ENCODE measurements at places on chromosomes 7 and 10. TPM values are rescaled to one million over a fixed set of nuclear protein-coding genes. Genes with fewer than 3 reads are reported as not detected.

The KAZALD1 gene
- 8.1 TPM for total RNA-seq

The PPP1R9A gene
- not detected for total RNA-seq

The TLL2 gene
- under 0.01 TPM for total RNA-seq

- DNase-seq, result peak; percentile 57
These were observed 163.1 kb downstream of the PRKCQ start for GRCh38 chr10:6416892-6417512.

The KEL gene
- not detected for total RNA-seq

GRCh38 chr7:137964824-137965545, 36.9 kb downstream of the CREB3L2 start:
- no peak for DNase-seq

- no peak for DNase-seq
These were observed 14.4 kb downstream of the CAMK2G start for GRCh38 chr10:73859784-73860491.

DNA sequence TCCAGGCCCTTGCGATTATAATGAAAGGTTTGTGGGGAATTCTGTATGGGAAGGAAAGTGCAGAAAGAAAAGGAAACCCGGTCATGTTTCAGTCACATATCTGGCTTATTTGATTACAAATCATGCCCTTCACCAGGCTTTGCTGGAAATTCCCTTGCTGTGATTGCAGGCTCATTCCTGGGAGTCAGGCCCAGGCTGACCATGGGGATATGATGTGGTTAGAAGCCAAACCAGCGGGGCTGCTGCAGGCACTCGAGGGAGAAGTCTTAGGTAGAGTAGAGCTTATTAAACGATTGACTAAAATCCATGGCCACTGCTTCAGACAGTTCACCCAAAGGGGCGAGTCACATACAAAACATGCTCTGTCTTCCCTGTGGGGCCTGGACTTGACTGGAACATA, 16.2 kb downstream of the PKD1L1 start:
- peak; percentile 76 for DNase-seq

The PPP1R3A gene
- not detected for total RNA-seq

GRCh38 chr7:98647326-98647725, 30.2 kb downstream of the NPTX2 start:
- no peak for DNase-seq

The TMEM130 gene
- total RNA-seq, result 1.1 TPM

The PARD3 gene
- 37.5 TPM for total RNA-seq

DNA sequence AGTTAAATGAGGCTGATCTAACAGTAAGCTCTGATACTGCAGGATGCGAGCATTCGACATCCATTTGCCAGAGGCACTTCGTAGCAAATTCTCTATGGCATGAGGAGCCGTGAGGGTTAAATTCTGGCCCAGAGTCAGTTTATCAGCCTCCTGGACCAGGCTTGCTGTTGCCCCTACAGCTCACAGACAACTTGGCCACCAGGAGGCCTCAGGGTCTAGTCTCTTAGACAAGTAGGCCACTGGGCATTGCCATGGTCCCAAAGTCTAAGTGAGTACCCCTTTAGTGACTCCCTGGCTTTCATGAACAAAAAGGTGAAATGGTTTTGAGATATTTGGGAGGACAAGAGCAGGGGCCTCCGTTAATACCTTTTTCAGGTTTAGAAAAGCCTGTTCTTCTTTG, 178.0 kb upstream of the MBL2 start:
- no peak for DNase-seq

DNA sequence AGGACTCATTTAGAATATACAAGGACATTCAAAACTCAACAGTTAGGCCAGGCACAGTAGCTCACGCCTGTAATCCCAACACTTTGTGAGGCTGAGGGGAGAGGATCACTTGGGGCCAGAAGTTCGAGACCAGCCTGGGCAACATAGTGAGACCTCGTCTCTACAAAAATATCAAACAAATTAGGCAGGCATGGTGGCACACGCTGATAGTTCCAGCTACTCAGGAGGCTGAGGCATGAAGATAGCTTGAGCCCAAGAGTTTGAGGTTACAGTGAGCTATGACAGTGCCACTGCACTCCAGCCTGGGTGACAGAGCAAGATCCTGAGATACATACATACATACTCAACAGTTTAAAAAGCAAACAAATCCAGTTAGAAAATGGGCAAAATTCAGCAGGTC, 44.9 kb downstream of the GNA12 start:
- DNase-seq, result no peak

GRCh38 chr7:85078181-85078580, 108.7 kb downstream of the SEMA3D start:
- DNase-seq, result no peak

The PTN gene
- 61.7 TPM for total RNA-seq

GRCh38 chr7:51647931-51648351, 331.3 kb upstream of the COBL start:
- no peak for DNase-seq

GRCh38 chr10:44316187-44316921, 68.5 kb downstream of the CXCL12 start:
- no peak for DNase-seq

The CEP41 gene
- 11.1 TPM for total RNA-seq

The RPA3 gene
- 12.7 TPM for total RNA-seq

DNA sequence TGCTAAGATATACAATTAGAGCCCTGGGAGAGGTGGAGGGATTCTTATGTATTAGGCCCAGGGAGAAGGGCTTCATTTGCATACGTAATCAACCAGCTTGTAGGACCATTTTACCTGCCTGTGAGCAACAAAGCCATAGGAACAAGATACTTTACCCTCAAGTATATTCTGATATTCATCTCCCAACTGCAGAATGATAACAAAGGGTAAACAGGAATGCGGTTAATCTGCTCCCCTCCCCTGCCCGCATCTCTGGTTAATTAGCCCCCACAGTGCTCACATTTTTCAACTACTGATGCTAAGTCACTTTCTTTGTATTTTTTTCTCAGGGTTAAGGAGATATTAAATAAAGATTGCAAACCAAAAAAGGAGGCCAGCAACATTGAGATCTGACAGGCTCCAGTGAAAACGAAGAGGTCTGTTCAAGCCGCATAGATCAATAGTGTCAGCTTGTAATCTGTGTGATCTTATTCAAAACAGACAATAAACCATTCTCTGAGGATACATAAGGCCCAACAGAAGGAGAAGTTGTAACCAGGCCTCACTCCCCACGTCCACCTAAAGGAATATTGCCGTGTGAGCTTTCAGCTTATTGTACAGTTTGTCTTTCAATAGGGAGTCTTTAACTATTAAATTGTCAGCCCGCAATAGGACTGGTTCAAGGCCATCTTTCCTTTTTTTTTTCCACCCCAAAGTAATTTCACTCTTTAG, 203.4 kb downstream of the RAPGEF5 start:
- no peak for DNase-seq

DNA sequence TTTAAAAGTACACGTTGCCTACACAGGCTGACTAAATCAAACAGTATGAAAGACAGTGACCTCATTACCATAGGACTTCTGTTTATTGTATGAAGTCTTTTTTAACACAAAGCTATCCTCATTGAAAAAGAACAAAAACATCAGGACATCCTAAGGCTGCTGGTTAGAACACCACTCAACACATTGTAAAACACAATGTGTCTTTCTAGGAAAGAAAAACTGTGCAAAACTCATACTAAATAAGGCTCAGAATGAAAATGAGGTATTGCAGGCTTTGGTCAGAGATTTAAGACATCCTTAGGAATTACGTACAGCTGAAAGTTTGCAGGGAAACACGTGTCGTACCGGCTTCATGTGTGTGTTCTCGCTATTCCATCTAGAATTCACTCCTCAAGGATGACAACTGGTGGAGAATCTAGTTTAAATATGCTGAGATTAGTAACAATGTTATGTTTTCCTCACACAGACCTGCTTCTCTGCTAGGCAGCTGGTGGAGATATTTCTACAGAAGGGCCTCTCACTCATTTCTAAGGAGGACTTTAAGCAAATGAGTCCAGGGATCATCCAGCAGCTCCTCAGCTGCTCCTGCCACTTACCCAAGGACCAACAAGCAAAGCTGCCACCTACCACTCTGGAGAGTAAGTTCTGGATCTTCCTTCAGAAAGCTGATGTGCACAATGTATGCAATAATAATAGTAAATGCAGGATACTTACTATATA, 29.3 kb downstream of the SLC39A12 start:
- peak; percentile 68 for DNase-seq

The CYP17A1 gene
- total RNA-seq, result not detected

DNA sequence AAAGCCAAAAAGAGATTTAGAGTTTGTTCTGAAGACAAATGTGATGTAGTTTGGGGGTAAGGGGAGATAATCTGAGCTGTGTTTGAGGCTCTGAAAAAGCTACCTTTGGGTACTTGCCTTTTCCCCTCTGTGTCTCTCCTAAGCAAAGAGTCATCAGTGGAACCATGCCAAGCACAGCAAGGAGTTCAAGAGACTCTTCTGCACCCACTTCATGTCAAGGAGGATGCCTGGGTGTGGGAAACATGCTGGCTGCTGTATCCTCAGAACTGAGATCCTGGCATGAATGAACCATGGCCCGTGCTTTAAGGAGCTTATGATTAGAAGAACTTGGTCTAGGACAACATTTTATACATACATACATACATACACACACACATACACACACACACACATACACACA, 142.9 kb downstream of the NOC3L start:
- peak; percentile 69 for DNase-seq

DNA sequence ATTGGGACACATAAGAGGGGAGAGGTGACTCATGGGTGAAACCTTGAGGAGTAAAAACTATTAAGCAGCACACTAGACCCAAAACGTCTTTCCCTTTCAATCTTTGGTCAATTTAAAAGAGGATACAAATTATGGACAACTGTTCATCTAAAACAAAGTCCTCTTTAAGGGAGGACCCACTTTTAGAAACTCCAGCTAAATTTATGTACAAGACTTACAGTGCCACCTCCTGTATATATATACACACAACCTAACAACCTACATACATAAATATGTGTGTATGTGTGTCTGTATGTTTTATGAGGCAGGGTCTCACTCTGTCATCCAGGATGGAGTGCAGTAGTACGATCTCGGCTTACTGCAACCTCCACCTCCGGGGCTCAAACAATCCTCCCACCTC, 18.1 kb upstream of the ZC3HAV1 start:
- DNase-seq, result peak; percentile 48

DNA sequence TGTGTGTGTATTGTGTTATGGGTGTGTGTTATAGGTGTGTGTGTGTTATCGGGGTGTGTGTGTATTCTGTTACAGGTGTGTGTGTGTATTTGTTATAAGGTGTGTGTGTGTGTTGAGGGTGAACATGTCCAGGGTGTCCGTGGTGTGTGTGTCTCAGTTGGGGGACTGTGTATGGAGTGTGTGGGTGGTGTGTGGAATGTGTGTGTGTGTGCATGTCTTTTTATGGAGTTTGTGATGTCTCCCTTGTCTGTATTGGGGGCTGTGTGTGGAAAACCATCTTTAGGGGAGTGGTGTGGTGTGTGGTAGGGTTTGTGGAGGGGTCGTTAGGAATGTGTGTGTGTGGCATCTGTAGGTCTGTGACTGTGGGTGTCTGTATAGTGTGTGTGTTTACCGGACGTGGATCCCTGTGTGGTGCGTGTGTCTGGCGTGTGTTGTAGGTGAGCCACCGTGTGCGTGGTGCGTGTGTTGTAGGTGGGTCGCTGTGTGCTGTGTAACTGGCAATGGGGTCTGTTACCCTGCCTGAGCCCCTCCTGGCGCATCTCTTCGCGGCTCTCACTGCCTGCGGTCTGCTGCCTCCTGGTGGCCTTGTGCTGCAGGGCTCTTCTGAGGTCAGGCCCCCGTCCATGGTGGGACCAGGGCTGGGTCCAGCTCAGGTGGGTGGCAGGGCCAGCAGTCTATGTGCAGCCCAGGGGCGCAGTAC, 61.7 kb downstream of the PALD1 start:
- DNase-seq, result no peak

DNA sequence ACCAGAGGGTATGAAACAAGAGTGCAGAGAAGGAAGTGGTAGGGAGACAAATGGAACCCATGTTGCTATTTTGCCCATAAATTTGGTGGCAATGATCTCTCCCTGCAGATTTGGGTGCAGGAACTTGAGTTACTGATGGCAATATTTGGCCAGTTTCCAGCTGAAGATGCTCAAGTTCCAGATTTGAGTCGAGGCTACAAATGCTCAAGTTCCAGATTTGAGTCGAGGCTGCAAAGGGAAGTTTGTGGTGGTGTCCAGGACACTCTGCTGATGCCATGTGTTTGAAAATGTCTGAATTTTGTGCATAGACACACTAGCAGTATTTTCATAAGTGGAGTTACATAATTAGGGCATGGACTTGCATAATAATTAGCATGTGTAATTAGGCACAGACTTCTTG, 40.8 kb downstream of the TBXAS1 start:
- DNase-seq, result no peak

DNA sequence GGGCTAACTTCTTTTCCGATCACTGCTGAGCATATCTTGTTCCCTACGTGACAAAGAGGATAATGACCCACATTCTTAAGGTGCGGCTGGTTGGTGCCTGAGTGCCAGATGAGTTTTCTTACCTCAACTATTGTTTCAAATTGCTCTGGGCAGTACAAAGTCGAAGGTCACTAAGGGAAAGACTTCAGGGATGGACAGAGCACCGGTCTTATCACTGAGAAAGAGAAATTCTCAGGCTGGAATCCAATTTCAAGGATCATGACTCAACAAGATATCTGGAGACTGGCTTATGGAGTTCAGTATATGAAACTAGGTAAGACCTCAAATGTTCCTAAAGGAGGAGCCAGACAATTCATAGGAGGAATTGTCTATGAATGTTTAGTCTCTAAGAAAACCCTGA, 780.3 kb downstream of the SUGCT start:
- peak; percentile 65 for DNase-seq

The CCZ1 gene
- 28.7 TPM for total RNA-seq

The ZNF503 gene
- total RNA-seq, result 0.83 TPM

The STEAP1B gene
- 21.1 TPM for total RNA-seq

GRCh38 chr7:82549616-82550285, 106.2 kb upstream of the CACNA2D1 start:
- no peak for DNase-seq

DNA sequence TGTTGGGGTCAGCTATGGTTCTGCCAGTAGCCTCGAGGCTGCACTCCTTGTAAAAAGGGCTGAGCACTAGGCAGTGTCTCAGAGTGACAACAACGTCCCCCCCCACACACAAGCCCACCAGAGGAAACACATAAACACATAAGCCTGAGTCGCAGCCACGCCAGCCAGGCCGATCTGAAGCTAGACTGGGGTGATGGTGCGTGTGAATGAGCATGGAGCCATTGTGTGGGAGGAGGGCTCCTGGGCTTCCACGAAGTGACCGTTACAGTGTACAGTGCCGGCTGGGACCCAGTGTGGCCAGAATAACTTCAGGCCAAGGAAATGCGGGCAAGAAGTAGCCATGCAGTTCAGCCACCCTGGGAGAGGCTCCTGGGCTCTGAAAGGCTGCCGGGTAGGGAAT, 3.7 kb upstream of the C10orf105 start:
- DNase-seq, result no peak

The CALHM1 gene
- total RNA-seq, result not detected
